ENCODE measurements at places on chromosomes 2 and 18.

GRCh38 chr18:69885355-69885754, 62.3 kb downstream of the CD226 start:
- no peak for DNase-seq

- DNase-seq, result no peak
Measured at GRCh38 chr2:30234180-30234971, 3.0 kb downstream of the LBH start.

DNA sequence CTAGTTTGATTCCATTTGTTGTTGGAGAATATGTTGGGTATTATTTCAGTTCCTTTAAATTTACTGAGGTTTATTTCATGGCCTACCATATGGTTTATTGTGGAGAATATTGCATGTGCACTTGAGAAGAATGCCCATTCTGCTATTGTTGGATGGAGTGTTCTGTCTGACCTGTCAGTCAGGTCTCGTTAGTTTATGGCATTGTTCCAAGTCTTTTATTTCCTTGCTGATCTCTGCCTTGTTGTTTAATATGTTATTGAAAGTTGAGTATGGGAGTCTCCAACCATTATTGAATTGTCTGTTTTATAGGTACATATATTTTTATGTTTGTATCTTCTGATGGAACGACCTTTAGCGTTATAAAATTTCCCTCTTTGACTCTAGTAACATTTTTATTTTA, 86.3 kb downstream of the PTPN4 start:
- no peak for DNase-seq

GRCh38 chr2:53751728-53752127, 15.9 kb upstream of the CHAC2 start:
- DNase-seq, result no peak

GRCh38 chr2:8872821-8873432, 35.5 kb upstream of the KIDINS220 start:
- peak; percentile 18 for DNase-seq

- no peak for DNase-seq
Measured at GRCh38 chr18:46379323-46379950, 275.3 kb downstream of the HAUS1 start.

GRCh38 chr2:120658042-120658769, 77.5 kb upstream of the GLI2 start:
- no peak for DNase-seq

DNA sequence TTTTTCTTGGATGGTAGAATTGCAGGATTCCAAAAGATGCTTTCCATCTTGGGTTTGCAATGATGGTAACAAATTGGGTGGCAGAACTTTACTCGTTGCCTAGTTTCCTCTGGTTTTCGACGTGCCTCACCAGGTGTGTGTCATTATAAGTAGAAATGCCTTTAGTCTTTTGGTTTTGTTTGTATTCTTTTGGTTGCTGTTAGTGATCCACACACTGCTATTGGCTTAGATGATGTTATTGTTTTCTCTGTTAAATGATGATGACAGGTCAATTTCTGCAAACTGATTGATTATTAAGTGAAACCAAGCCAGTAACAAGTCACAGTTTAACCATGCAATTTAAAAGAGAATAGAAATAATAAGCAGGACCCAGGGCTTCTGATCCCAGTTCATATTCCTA, 6.1 kb upstream of the LAMA3 start:
- no peak for DNase-seq

DNA sequence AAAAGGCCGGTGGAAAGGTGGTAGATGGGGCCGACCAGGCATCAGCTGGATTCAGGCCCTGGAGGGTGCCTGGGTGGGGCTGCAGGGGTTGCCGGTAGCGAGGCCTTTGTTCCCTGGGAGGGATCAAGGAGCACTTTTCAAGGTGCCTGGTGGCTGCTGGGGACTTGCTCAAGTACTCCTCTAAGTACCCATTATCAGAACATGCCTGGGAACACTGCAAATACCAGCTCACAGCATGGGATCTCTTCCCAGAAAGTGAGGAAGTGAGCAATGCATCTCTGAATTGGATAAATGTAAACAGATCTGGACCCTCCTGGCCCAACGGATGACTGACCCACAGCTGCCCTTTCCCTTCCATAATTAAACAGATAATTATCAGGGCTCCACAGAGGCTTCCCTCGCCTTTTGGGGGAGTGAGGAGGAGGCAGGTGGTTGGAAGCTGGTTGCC, 210.5 kb downstream of the SH3RF3 start:
- no peak for DNase-seq

GRCh38 chr2:202824901-202825300, 46.7 kb downstream of the ICA1L start:
- no peak for DNase-seq

DNA sequence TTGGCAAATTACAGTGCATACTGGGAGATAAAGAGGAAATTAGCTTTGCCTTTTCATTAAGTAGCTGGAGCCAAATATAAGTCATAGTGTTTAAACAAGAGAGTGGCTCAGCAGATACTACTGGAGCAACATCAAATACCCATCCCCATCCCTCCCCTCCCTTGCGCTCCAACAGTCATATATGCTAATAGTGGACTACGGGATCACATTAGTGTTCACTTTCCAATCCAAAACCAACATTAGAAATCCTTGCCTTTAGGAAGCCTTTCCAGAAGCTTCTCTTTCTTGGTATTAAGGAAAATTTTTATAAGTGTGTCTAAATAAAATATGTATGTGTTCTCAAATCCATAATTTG, 1669.3 kb downstream of the SUCLG1 start:
- no peak for DNase-seq

DNA sequence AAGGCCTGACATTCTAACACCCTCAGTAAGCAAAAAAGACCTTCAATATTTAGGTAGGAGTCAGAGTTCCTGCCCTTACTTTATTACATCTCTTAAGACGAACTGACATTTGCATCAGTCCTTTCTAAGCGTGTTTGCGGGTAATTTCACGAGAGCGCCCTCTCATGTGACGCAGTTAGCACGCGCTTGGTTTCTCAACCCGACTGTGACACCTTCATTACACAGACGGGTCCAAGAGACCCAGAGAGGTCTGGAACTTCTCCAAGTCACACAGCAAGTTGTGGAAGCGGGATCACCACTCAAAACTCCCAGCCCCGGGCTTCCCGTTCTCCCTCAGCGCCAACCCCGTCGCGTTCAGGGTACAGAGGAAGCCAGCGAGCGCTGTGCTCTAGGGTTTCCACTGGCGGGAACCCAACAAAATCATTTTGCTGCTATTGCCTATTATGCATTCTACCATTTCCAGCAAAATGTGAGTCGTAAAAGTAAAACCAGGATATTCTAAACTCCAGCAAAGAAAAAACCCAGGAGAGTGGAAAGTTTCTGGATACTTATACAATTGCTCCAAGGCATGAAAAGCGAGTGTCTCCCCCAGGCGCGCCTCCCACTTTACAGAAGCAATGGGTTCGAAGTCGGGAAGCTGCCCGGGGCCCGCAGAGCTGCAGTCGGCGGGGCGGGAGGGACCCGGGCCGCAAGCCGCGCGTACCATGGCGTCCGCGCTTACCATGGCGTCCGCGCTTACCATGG, 601 bp downstream of the ENOSF1 start:
- peak; percentile 78 for DNase-seq

DNA sequence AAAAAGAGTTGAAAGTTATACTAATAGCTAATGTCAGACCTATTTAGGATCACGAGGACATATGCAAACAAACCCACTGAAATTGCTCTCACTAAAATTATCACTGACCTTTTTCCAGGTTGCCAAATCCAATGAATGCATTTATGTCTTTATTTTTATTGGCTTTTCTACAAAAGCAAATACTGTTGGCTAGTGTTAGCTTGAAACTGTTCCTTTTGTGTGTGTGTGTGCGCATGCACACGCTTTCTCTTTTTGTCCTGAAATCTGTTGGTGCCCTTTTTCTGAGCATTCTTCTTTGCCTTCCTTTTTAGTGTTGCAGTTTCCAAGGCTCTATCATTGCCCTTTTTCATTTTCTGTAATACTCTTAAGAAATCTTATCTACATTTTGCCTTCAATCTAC, 1269.2 kb downstream of the LRP1B start:
- DNase-seq, result no peak

DNA sequence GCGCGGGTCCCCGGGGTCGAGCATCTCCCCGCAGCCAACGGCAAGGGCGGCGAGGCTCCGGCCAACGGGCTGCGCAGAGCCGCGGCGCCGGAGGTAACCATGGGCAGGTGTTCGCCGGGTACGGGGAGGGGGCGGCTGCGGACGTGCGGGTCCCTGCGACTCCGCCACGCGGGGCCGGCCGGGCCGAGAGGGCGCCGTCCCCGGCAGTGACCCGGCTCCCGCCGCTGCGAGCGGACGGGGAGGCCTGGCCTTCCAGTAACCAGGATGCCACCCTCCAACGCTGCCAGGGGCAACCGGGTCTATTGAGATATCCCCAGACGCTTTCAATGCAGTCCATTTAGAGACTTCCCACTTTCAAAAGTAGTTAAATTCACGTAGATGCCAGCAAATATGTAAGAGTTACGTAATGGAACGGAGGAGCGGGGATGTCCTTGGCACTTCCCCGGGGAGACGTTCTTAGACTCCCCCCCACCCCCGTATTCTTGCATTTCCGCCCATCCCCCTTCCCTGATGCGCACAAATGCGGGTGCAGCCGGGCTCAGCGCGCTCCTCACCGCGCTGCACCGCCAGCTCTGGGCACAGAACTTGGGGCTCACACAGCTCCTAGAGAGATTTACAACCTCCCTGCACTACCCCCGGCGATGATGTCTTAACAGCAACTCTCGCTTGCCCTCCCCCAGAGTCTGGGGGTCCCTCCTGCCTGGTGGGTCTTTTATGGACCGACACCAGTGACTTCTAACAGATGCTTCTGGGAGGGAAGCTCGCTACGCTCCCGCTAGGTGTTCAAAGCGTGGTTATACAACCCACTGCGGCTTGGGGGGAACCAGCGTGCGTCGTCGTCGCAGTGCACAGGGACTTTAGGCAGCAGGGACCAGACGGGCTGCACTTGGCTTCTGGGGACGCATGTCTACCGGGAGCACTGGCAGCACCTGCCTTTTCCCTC, 657 bp downstream of the SGPP2 start:
- peak; percentile 19 for DNase-seq

DNA sequence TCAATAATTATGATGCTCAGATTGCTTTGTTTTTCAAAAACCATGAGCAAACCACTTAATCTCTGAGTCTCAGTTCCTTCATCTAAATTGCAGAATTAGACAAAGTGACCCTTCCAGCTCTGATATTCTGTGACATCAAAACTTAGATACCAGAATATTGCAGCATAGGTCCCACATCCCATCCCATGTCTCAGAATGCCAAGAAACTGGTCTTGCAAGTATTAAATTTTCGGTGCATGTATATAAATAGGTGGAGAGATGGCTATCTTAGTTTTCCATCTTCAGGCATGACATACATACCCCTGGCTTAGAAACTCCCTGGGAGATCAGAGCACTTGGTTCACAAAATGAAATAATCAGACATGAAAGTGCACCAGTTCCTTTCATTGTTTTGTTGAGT, 39.8 kb downstream of the WDR75 start:
- DNase-seq, result no peak

DNA sequence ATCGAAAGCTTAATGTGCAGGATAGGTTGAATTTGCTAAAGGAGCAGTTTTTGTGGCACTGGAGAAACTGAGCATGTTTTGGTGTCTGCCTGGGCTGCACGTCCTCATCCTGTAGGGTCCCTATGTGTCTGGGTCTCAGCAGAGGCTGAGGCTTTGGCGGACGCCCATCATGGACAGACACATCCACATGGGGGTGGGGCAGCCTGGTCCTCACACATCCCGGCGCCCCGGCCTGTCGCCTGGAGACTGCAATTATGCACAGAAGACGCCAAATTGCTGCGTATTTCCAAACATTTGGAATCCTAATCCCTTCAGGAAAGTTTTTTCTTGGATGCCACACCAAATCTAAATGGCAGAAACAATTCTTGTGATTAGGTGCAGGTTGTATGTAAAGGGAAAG, 128.2 kb upstream of the TWIST2 start:
- DNase-seq, result no peak

- no peak for DNase-seq
Measured at GRCh38 chr18:9916077-9916639, 2.3 kb downstream of the VAPA start.

DNA sequence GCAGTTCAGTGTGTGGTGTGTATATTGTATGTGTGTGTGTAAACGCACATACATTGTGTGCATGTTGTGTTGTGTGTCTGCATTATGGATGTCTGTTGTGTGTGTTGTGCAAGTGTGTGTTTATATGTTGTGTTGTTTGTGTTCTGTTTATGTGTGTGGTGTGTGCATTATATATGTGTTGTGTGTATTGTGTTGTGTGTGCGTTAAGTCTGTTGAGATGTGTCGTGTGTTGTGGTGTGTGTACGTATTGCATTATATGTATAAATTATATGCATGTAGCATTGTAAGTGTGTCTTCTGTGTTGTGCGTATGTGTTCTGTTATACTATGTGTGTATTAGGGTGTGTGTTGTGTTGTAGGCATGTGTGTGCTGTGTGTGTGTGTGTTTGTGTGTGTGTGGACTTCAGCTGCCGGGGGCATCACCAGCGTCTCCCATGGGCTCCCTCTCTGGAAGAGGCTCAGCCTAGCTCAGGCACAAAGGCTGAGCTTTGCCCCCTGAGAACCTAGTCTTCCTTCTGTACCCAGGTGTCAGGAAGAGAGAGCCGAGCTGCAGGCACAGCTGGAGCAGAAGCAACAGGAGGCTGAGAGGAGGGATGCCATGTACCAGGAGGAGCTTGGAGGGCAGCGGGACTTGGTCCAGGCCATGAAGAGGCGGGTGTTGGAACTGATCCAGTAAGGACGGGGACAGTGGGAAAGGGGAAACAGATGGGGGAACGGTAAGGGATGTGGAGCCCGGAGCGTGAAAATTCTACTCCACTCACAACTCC, 13.7 kb downstream of the RUFY4 start:
- no peak for DNase-seq

GRCh38 chr2:113675875-113676274, 48.8 kb downstream of the RABL2A start:
- no peak for DNase-seq

DNA sequence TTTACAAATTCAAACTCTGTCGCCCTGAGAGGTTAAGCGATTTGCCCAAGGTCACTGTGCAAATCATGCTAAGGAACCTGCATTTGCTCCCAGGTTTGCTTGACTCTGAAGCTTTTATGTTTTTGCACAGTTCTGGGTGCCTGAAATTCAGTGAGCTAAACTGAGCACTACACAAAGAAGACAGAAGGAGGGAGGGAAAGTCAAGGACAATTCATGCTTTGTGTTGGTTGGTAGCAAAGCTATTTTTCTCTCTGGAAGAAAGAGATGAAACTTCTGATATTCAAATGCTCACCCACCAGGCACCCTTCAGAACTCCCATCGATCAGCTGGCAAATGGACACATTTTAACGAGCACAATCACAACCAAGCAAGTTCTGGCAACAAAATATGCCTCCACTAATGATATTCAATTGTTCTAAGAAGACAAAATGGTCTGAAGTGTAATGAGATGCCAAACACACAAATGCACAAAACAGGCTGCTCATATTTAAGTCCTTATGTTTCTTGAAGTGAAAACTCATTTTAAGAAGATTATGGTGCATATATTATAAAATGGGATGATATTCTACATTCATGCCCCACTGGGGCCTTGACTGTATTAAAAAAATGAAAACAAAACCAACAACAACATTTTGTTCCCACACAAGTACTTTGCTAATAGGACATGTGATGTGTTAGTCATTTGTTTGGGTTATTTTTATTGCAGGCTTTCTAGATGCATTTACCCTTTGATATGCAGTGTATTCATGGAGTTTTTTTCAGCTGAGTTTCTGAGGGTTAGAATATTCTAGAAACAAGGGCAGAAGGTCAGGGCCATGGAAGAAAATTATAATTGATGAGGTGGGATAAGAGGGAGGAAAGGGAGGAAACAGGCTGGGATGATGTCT, 445.6 kb upstream of the CELF4 start:
- DNase-seq, result no peak

Measured in CD4-positive, alpha-beta T cell treated with Interleukin-1 beta for 1 hour (primary cell).